Ovary (tissue), 10 donors: ENCODE measurements at places on chromosomes 12 and 14. TPM values are rescaled to one million over a fixed set of nuclear protein-coding genes. Genes with fewer than 3 reads are reported as not detected.

DNA sequence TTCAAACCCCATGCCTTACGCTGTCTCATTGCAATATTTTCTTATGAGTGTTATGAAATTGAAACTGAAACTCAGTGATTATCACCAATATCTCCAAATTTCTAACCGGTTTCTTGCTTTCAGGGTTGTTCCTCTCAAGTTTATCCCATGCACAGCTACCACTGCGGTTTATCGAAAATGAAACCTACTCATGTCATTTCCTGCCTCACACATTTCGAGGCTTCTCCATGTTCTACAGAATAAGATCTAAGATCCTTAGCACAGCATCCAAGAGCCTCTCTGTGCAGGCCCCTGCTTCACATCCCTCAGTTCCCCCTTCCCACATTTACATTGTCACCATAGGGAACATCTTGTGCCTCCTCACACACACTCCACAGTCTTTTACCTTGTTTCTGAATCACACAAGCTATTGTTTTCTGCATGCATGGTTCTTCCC lies 45.5 kb upstream of the FAR2 start:
- no peaks in the 10 kb centered on the region for H3K36me3 ChIP-seq
- no peak overlapping the region for H3K4me3 ChIP-seq
- H3K27me3 ChIP-seq, result no peaks in the 10 kb centered on the region
- no peak overlapping the region for H3K27ac ChIP-seq

DNA sequence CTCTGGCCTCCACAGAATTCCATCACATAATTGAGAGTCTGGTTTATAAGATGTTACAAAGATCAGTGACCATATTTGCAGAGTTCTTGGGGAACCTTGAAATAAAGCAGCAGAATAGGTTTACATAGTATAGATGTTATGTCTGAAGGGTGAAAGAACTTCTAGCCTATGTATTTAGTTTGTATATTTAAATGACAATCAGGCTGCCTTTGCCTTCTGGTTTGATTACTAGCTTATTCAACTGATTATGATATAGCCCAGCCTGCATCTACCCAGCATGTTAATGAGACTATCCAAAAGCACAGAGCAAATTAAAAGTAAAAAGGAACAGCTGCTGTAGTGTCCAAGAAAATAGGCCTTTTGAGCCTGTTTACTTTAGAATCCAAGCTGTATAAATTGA lies 85.3 kb downstream of the APAF1 start:
- no peaks in the 10 kb centered on the region for H3K4me1 ChIP-seq
- no peak overlapping the region for H3K27ac ChIP-seq
- no peaks in the 10 kb centered on the region for H3K36me3 ChIP-seq
- no peak for DNase-seq

DNA sequence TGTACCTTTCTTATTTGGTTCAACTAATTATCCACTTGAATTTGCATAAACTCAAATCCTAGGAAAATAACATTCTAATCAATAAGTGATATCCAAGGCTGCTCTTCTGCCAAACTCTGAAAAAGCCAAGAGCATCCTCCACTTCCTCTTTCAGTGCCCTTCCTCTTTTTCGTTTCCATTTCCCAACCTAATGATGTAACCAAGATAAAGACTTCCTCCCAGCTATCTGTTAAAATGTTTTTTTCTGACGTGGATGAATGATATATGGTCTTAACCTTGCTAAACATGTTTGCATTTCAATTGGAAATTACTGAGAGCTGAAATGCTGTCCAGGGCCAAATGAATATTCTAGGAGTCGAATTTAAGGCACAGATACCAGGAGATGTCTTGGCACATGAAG lies 459.5 kb upstream of the PDE3A start:
- no peaks in the 10 kb centered on the region for H3K27me3 ChIP-seq
- H3K36me3 ChIP-seq, result no peaks in the 10 kb centered on the region
- H3K27ac ChIP-seq, result no peak overlapping the region
- no peak overlapping the region for H3K4me3 ChIP-seq
- H3K4me1 ChIP-seq, result no peaks in the 10 kb centered on the region

Gene TMEM253
- total RNA-seq, result 1.3 TPM

DNA sequence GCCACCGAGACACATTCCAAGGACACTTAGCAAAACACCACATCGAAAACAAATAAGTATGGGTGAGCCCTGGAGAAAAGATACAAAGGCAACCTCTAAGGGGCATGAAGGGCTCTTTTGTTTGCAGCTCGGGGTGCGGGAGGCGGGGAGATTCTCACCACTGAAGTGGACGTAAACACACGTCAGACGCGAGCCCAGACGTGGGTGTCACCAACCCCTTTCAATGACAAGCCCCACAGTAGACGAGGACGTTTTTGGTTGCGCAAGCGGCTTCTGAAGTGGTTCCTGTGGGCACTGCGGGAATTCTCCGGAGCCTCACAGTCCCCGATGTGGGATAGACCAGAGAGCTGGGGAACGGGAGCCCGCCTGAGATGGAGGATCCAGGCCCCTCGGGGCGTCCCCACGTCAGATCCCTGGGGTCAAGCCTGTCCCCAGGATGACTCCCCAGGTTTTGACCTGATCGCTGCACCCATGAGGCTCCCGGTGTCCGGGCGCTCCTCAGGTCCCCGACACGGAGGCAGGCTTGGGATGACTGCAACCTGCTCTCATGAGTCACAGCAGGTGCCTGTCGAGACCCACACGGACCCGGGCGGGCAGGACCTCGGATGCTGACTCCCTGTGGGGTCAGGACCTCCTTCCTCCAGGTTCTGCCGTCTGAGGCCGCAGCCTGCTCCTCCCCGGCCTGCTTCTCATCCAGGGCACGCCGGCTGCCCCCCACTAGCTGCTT lies 20.3 kb upstream of the ADGRD1 start:
- H3K36me3 ChIP-seq, result no peaks in the 10 kb centered on the region
- no peaks in the 10 kb centered on the region for H3K4me1 ChIP-seq

Gene SPX
- total RNA-seq, result 1.1 TPM

DNA sequence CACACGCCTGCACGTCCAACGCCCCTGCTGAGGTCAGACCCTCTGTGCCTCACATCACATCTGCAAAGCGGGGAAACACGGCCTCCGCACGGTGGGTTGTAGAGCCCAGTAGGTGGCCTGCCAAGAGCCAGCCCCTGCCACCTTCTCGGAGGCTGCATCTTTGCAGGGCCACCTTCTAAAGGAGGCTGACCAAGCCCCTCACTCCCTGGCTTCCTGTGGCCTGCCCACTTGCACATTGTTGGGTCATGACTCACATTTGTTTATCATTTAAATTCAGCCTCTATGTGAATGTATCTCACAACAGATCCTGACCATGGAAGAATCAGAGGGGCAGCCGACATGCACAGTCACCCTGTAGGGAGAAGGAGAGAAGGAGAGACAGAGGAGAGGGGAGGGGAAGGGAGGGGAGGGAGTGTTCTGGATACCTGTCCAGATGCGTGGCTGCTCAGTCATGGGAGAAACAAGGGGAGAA lies 319.5 kb upstream of the DIO3 start:
- H3K27me3 ChIP-seq, result no peaks in the 10 kb centered on the region
- no peaks in the 10 kb centered on the region for H3K4me1 ChIP-seq
- no peak overlapping the region for H3K4me3 ChIP-seq
- no peak for DNase-seq
- no peaks in the 10 kb centered on the region for H3K36me3 ChIP-seq
- H3K27ac ChIP-seq, result no peak overlapping the region

Gene TCL1B
- not detected for total RNA-seq

Gene IQSEC3
- 5.4 TPM for total RNA-seq

DNA sequence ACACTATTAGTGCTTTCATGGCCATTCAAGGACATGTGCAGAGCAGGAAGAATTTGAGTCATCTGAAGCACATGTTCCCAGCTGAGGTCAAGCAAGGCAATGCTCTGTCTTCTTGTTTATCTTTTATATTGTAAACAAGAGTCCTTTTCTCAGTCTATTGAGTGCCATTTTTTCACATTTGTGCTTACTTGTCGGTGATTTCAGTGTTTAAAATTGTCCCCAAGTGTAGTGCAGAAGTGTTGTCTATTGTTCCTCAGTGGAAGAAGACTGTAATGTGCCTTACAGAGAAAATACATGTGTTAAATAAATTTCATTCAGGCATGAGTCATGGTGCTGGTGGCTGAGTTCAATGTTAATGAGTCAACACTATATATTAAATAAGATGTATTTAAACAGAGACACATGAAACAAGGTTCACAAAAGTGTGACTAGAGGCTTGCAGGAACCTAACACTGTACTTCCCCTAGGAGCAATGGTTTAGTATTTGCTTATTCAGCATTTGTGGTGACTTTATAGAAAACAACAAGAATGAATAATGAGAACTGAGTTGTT lies 391.1 kb downstream of the LRIG3 start:
- H3K36me3 ChIP-seq, result no peaks in the 10 kb centered on the region
- H3K4me3 ChIP-seq, result no peak overlapping the region
- H3K27ac ChIP-seq, result no peak overlapping the region
- H3K4me1 ChIP-seq, result no peaks in the 10 kb centered on the region

Gene SLC8A3
- 0.15 TPM for total RNA-seq

DNA sequence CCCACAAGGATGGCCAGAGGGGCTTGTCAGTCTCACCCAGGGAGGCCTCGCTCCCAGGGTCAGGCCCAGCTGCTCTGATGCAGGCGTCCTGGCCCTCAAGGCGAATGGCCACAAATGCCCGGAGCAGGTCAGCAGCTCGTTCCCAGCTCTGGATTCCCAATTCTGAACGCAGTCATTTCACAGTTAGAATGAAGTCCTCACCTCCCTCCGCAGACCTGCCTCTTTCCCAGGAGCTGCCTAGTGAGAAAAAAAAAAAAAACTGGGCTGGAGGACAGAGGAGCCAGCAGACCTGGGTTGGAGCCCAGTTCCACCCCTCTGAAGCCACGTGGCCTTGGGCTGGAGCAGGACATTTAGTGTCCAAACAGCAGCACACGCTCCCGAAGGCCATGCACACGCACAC lies 62.2 kb upstream of the DIO3 start:
- no peaks in the 10 kb centered on the region for H3K27me3 ChIP-seq
- H3K4me3 ChIP-seq, result no peak overlapping the region
- H3K36me3 ChIP-seq, result no peaks in the 10 kb centered on the region
- DNase-seq, result peak; percentile 49
- H3K4me1 ChIP-seq, result peaks cover 31% of the 10 kb centered on the region

- no peaks in the 10 kb centered on the region for H3K36me3 ChIP-seq
- no peak for DNase-seq
- no peaks in the 10 kb centered on the region for H3K4me1 ChIP-seq
- H3K27ac ChIP-seq, result no peak overlapping the region
- no peak overlapping the region for H3K4me3 ChIP-seq
- no peaks in the 10 kb centered on the region for H3K27me3 ChIP-seq
These were observed 113.2 kb downstream of the DENND5B start for GRCh38 chr12:31477687-31478086.

- DNase-seq, result no peak
- H3K27me3 ChIP-seq, result no peaks in the 10 kb centered on the region
- H3K36me3 ChIP-seq, result no peaks in the 10 kb centered on the region
- no peak overlapping the region for H3K27ac ChIP-seq
- H3K4me3 ChIP-seq, result no peak overlapping the region
These were observed 28.6 kb downstream of the NAA30 start for GRCh38 chr14:57418999-57419398.

Gene PRH2
- total RNA-seq, result 0.95 TPM

DNA sequence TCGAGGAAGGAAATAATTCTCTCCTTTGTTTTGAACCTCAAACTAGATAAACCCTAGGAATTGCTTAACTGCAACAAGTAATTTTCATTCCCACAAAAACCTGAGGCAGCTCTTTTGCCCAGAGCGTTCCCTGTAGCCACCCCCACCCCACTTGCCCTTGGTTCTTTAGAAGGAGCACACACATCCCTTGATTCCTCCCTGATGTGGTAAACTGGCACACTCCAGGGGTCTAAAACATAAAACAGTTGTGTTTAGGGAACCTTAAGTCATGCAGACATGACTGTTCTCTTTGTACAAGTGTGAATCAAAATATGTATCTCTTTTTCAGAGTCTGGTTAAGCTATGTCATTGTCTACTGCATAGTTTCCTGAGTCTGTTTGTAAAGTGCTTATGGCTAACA lies 14.0 kb downstream of the MAPK1IP1L start:
- H3K4me3 ChIP-seq, result no peak overlapping the region
- DNase-seq, result no peak
- H3K4me1 ChIP-seq, result peaks cover 6% of the 10 kb centered on the region

Gene MRPS35
- 35.5 TPM for total RNA-seq

- DNase-seq, result no peak
- no peaks in the 10 kb centered on the region for H3K36me3 ChIP-seq
- H3K4me1 ChIP-seq, result no peaks in the 10 kb centered on the region
- no peak overlapping the region for H3K27ac ChIP-seq
These were observed 316.4 kb downstream of the BCAT1 start for GRCh38 chr12:24632466-24632865.

Gene NAV3
- total RNA-seq, result 63.9 TPM

Gene KRT82
- not detected for total RNA-seq

GRCh38 chr12:3945671-3946070 lies 72.5 kb upstream of the PARP11 start:
- no peak overlapping the region for H3K4me3 ChIP-seq
- no peaks in the 10 kb centered on the region for H3K4me1 ChIP-seq
- H3K36me3 ChIP-seq, result no peaks in the 10 kb centered on the region

Gene PTGER2
- 6.7 TPM for total RNA-seq

- no peak overlapping the region for H3K4me3 ChIP-seq
- DNase-seq, result no peak
- H3K27ac ChIP-seq, result no peak overlapping the region
- H3K27me3 ChIP-seq, result no peaks in the 10 kb centered on the region
These were observed 14.2 kb upstream of the SLC38A4 start for GRCh38 chr12:46839964-46840363.

DNA sequence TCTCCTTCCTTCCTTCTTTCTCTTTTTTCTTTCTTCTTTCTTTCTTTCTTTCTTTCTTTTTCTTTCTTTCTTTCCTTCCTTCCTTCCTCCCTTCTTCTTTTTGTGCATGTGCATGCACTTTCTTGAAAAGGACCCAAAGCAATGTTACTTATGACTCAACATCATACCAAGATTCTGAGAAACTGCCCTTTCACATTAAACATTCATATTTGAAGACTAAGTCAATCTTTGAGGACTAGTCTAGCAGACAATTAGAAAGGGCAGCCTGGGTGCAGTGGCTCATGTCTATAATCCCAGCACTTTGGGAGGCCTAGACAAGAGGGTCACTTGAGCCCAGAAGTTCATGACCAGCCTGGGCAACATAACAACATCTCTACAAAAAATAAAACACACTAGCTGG lies 212.8 kb upstream of the KITLG start:
- H3K4me1 ChIP-seq, result no peaks in the 10 kb centered on the region
- no peak for DNase-seq
- H3K36me3 ChIP-seq, result no peaks in the 10 kb centered on the region
- no peak overlapping the region for H3K27ac ChIP-seq

Gene LAG3
- 16.7 TPM for total RNA-seq

- no peaks in the 10 kb centered on the region for H3K36me3 ChIP-seq
- no peak for DNase-seq
- no peak overlapping the region for H3K4me3 ChIP-seq
- peaks cover 8% of the 10 kb centered on the region for H3K4me1 ChIP-seq
These were observed 130.8 kb upstream of the BMP4 start for GRCh38 chr14:54087376-54087775.

DNA sequence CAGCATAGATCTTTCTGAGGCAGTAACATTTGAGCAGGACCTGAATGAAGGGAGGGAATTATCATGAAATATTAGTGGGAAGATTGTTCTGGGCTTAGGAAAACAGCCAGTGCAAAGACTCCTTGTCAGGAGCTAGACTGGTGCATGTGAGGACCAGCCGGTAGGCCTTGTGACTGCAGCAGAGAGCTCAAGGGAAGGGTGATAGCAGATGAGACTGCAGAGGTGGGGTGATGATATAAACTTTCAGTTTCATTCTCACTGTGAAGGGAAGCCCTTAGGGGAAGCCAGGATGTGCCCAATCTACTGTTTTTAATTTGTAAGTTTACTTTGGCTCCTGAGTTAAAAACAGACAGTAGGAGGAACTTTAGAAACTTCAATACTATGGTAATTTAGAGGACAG lies 12.4 kb downstream of the IL22 start:
- H3K36me3 ChIP-seq, result no peaks in the 10 kb centered on the region
- no peak overlapping the region for H3K27ac ChIP-seq
- H3K4me1 ChIP-seq, result peaks cover 1% of the 10 kb centered on the region
- no peaks in the 10 kb centered on the region for H3K27me3 ChIP-seq
